ENCODE measurements at places on chromosomes 3 and 15. TPM values are rescaled to one million over a fixed set of nuclear protein-coding genes. Genes with fewer than 3 reads are reported as not detected.

Gene FOXL2
- not detected for total RNA-seq

Gene GRK7
- not detected for total RNA-seq

Gene CNTN6
- not detected for total RNA-seq

Gene GOLGA8N
- total RNA-seq = 32.1 TPM

Gene TTC21A
- total RNA-seq = 2.5 TPM

Gene CIB2
- total RNA-seq = 0.22 TPM

Gene CD276
- 26.3 TPM for total RNA-seq

Gene KBTBD13
- total RNA-seq = not detected

Gene CHRNB4
- not detected for total RNA-seq

Gene SLC22A13
- not detected for total RNA-seq

Gene EFHB
- total RNA-seq = not detected

Gene DNAJA4
- 0.88 TPM for total RNA-seq

Gene SLC35G2
- 0.51 TPM for total RNA-seq

Gene GOLGA8J
- total RNA-seq = not detected

Gene PLA1A
- total RNA-seq = 16.6 TPM

Gene ZNF639
- total RNA-seq = 13.1 TPM

Gene ZBTB47
- 5.7 TPM for total RNA-seq

Gene IGDCC3
- total RNA-seq = not detected
